ENCODE measurements at places on chromosomes 4 and X.
A peak's percentile ranks its signal among the peaks of the same experiment; 100 is the strongest.

DNA sequence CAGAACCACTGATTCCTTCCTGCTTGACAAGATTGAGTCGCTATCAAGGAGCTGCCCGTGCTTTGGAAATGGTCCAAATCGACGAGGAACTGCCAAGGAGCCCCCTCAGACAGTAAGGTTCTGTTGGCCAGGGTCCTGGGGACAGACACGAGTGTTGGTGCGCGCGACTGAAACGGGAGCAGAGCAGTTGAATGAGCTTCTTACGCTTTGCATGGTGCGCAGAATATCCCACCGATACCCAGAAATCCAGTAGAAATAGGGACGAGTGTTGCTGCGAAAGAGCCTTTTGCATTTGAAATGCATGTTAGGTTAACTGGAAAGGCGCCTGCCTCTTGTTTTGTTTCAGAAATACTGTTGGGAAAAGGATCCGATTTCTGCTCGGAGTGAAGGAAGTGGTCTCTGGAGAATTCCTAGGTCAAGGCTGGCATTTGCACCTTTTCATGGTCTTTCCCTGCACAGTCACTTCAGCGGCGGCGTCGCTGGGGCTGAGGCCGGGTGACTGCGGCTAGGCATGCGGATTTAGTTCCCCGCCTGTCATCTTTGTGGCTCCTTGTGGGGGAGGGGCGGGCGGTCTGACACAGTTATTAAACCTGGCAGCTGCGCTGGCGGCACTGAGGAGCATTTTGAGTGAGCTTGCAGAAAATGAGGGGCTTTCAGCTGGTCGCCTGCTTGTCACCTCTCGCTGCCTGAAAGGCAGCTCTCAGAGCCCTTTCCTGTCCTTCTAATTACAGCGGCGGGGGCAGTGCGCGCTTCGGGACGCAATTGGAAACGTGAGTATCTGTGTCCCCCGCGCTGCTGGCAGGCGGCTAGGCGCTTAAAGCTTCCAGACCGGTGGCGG lies 51.5 kb upstream of the TRIM2 start:
- peak; percentile 71 for DNase-seq

DNA sequence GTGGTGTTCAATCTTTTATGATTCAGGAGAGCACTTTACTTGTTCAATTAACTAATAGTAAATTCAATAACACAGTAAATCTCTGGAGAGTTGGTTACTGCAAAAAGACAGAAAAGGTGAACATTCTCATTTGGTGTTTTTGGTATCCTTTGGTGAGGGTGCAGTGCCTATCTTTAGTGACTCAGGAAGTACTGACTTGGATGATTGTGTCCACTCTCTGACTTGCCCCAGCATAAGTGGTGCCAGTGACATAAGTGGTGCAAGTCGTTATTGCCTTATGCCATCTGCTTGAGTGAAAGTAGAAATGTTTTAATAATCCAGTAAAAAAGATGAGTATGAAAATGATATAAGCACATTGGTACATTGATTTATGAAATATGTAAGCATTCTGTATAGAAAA lies 27.0 kb downstream of the GUCY1B1 start:
- no peak for DNase-seq

DNA sequence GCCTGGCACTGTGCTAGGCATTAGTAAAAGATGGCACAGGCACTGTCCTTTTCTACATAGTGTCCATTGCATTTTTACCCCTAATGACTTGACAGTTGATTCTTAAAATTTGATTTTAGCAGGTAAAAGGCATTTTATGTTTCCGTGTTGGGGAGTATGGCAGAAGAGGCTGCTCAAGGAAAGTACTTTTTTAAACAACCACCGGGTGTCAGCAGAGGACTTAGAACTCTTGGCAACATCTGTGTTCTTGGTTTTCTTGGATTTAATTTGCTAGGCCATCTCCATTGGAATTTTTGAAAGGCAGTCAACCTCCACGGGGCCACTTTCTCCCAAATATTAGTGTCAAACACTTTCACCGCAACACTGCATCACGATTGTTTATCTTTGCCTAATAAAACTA lies 102.9 kb downstream of the TSPAN7 start:
- no peak for DNase-seq

DNA sequence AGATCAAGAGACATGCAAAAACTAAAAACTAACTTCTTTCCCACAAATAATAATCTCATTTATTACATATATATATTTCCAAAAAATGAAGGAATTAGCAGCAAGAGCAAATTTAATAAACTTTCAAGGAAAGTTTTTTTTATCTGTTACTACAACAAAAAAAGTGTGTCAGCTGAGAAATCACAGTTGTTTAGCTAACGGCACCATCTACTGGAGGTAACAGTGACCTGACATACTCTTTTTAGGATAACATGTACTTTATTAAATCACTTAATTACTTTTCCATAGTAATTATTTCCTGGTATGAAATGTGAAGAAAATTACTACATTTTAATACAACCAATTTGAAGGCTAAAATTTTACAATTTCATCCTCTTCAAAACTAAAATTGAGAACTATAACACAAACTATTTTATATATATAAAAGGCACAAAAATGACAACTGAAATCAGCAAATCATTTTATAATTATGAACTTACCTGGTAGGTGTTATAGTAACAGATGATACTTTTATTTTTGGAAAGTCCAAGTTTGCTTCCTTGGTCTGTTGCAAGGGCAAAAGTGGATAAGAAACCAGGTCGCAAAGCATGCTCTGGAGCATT lies 9.1 kb downstream of the LAMTOR3 start:
- no peak for DNase-seq

GRCh38 chr4:147848634-147849033 lies 116.7 kb downstream of the ARHGAP10 start:
- DNase-seq: no peak

DNA sequence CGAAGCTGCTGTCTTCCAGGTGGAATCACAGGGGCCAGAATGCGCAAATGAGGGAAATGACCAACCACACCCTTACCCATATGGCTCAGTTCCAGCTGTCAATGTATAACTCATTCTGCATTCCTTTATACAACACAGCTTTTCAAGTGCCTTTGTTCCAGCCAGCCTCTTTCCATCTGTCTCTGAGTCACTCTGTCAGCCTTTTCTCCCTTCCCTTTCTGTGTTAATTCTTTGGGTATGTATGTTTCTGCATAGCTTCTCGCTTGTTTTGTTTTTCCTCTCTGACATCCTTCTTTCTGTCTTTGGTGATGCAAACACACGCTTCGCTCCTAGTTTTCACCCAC lies 54.5 kb downstream of the RS1 start:
- no peak for DNase-seq

GRCh38 chr4:37607018-37607417 lies 79.2 kb downstream of the RELL1 start:
- DNase-seq: no peak
